Iris pigment epithelial cell (primary cell): ENCODE measurements at places on chromosomes 13 and 19.

DNA sequence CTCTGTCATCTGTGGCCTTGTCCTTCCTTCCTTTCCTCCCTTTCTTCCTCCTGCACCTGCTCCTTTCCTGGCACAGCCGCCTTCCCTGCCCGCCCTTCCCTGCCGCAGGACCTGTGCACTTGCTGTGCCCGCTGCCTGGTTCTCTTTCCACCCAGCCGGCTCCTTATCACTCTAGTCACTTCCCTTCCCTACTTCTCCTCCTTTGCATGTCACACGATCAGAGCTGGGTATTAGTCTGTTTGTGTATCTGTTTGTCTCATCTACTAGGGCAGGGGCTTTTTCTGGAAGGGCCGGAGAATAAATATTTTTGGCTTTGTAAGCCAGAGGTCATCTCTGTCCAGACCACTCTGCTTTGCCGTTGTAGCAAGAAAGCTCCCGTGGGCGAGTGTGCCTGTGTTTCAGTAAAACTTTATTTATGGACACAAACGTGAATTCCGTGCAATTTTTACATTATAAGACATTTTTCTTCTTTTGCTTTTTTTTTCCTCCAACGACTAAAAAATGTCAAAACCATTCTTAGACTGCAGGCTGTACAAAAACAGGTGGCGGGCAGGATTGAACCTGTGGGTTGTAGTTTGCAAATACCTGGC, 6.1 kb downstream of the KDM4B start:
- no peak for DNase-seq

GRCh38 chr13:64845110-64845509, 2385.0 kb downstream of the PCDH9 start:
- DNase-seq, result no peak

DNA sequence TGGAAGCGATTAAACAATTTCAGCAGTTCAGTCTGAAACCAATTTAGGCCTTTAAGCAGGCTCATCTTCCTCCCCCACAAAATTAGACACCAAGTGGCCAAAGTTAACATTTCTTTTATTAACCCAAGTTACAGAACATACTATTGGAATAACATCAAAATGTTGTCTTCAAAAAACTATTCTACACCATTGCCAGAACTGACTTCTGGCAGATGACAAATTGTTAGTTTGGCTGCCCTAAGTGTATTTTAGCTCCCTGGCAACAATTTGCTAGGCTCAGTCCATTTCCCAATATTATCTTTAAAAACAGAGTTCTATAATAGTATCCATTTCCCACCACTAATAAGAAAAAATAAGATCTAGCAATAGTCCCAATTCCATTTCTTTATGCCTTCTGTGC, 107.8 kb downstream of the SGCG start:
- no peak for DNase-seq

DNA sequence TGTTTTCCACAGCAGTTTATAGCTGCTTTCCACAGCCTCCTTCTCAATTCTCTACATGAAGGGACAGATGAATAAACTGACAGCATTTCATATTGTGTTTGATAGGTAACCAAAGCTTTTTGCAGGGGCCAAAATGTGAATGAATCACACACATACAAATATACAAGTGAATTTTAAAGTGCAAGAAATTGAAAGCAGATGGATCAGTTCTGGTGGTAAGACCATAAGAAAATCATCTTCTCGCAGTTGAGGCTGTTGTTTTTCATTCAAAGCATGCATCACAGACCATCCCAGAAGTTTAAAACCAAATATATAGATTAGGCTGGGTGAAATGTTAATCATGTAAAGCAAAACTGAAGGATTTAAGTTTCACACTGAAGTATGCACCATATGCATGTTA, 1569.4 kb downstream of the PCDH9 start:
- peak; percentile 4 for DNase-seq

GRCh38 chr13:98839856-98840769, 87.6 kb upstream of the SLC15A1 start:
- DNase-seq, result peak; percentile 56

DNA sequence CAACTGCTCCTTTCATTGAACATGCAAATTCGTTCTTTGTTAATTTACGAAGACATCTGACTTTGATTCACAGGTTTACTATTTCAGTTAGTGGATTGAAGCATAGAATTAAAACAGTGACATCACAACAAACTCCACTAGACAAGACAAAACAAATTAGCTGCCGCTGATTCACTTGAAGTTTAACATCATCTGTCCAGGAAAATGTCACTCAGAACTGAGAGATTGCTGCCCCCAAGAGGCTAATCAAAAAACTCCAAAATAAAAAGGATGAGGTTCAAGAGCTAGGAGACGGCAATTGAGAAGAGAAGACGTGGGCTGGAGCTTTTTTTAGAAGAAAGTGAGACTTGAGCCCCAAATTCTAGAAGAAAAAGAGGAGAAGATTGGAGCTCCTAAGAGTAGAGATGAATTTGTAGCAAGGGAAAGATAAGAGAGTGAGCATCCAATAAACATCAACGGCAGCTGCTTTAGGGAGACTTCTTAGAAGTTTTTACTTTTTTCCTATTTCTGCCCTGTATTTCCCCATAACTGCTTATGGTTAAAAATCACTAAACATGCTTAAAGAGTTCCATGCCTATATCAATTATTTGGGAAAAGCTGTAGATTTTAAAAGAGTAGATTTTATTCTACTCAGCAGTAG, 40.8 kb upstream of the TPP2 start:
- DNase-seq, result peak; percentile 58

- peak; percentile 74 for DNase-seq
Observed at GRCh38 chr19:43780706-43781525, at the start of gene KCNN4. Gene KCNN4 (minus strand): TSS chr19:43780973. CDS start chr19:43780861, 112 bp downstream.

DNA sequence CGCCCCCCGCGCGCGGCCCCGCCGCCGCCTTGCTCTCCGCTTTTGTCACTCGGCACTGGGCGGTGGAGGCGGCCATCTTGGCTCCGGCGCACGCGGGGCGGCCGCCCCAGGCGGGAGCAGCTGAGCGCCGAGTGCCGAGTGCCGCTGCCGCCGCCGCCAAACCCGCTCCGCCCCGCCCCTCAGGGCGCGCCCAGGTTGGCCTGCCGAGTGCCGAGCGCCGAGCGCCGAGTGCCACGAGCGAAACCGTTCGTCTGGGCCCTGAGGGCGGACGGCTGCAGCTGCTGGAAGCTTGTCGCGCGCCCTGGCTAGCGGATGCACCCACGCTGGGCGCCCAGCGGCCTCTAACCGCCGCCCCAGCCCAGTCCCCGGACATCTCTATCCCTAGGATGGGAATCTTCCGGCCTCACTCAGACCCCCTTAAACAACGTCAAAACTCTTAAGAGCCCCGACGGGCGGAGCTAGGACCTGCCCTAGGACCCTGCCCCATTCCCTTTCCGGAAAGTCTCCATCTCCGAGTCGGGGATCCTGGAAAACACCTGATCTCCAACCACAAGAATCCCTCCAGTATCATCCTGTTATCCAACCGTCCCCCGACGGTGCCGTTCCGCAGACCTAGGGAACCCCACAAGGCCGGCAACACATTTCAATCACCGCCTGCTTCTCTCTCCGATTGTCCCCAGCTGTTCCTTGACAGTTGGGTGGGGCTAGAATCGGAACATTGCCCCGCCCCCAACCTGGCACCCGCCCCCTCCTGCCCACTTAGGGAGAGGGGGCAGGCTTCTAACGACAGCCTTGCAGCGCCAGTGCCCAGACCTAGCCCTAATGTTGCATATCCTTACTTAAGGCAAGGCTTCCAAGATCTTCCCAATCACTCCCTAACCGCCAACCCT, 14.1 kb upstream of the AKAP8L start:
- peak; percentile 95 for DNase-seq

DNA sequence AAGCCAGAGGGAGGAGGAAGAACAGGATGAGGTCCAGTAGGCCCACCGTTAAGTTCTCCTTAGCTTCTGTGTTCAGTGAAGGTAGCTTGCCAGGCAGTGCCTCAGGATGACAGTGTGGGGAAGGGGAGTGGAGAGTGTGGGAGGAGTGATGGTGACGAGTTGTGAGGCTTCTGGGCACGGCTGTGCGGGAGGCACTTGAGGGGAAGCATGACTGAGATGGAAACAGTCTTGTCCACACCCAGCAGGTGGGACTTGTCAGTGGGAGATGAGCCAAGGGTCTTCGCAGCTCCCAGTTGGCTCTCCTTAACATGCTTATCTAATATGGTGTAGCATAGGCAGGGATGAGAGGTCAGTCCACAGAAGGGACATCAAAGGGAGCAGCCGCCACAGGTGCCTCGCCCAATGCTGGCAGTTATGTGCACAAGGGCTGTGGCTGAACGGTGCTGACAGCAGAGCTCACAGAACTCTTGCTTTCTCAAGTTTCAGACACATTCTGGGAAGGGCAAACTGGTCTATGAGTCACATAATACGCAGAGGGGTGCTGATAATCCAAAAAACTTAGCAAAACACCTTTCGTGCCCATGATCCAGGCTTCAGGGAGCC, 47.5 kb downstream of the OXGR1 start:
- DNase-seq, result no peak

DNA sequence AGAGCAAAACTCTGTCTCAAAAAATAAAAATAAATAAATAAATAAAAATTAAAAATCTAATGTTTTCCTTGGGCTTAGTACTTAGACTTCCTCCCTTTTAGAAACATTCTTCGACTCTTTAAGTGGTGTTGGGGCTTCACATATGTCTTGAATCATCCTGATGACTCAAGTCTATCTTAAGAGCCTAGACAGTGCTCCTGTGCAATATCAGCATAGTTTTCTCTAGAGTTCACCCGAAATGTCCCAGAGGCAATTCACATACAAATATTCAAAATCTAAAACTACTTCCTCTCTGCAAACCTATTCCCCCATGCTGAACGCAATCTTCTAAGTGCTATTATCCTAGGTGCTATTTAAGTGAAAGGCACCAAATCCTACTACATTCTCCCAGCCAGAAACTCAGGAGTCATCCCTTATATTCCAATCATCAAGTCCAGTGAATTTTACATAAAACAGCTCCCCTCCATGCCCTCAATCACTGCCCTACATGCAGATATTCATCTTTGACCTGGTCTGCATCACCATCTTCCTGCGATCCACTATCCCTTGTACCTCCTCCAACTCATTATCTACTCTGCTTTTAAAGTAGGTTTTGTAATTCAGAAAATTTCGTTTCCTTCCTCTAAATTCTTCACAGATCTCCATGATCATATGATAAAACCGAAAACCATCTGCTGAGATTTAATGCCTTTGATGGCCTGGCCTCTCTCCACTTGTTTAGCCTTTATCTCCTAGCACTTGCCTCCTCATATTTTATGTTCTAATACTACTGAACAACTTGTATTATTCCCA, 102.7 kb downstream of the ELF1 start:
- peak; percentile 49 for DNase-seq

GRCh38 chr13:19742643-19743042, 40.1 kb downstream of the PSPC1 start:
- no peak for DNase-seq

- peak; percentile 96 for DNase-seq
Observed at GRCh38 chr13:102825921-102826706, 19.7 kb upstream of the ERCC5 start.

DNA sequence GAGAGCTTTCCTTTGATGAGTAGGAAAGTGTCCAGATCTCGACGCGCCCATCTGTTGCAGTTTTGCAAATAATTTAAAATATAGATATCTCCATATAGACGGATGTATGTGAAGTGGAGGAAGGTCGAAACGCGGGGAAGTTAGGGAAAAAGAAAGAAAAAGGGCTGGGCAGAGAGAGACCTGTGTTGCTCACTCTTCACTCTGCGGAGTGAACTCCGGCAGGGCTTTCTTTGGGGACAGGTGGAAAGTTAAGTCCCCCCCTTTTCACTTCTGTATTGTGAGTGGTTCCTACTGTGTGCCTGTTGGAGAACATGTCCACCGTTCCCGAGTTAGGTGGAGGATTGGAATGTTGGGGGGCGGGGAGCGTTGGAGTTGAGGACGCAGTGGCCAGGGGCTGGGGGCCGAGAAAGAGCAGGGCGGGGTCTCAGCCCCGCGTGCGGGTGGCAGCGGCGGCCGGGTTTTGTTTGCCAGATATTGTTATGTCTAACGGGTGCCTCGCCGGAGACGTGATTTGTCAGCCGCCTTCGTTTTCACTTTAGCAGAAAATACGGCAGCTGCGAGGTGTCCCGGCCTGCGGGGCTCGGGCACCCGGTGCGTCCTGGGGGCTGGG, 145.1 kb upstream of the ZNF536 start:
- DNase-seq, result no peak

DNA sequence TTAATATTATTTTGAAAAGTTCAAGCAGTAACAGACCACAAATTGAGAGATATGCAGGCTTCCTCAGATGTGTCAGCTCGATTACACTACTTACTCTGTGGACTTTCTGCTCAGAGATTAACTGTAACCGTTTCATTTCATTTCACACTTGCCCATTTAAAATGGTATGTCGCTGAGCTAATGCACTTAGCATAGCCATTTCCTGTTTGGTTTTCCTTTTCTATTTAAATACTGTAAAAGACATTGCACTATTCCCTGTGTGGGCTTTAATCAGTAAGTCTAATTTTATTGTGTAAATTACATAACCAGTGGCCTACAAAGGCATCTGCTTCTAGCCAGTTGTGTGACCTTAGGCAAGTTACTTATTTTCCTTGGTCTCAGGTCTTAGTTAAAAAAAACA, 237.6 kb downstream of the LACC1 start:
- peak; percentile 61 for DNase-seq

- DNase-seq, result no peak
Observed at GRCh38 chr19:1855828-1856255, 7.5 kb downstream of the KLF16 start.

DNA sequence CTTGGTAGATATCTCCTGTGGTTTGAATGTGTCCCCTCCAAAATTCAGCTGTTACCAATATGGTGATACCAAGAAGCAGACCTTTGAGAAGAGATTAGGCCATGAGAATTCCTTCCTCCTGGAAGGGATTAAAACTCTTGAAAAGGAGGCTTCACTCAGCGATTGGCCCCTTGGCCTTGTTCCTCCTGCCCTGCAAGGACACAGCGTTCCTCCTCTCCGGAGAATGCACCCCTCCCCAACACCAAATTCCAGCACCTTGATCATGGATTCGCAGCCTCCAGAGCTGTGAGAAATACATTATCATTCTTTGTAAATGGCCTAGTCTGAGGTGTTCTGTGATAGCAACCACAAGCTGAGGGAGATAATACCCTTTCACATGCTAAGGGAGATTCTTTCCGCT, 34.5 kb upstream of the ARHGEF7 start:
- no peak for DNase-seq
